Stimulated activated CD4-positive, alpha-beta T cell treated with anti-CD3 and anti-CD28 coated beads, Interleukin-1b, Interleukin-23, amount 100 ng/mL, for 24 hours (primary cell): ENCODE measurements at places on chromosomes 1 and 21.

GRCh38 chr21:26800001-26800400 lies 45.2 kb downstream of the ADAMTS1 start:
- no peak for DNase-seq

DNA sequence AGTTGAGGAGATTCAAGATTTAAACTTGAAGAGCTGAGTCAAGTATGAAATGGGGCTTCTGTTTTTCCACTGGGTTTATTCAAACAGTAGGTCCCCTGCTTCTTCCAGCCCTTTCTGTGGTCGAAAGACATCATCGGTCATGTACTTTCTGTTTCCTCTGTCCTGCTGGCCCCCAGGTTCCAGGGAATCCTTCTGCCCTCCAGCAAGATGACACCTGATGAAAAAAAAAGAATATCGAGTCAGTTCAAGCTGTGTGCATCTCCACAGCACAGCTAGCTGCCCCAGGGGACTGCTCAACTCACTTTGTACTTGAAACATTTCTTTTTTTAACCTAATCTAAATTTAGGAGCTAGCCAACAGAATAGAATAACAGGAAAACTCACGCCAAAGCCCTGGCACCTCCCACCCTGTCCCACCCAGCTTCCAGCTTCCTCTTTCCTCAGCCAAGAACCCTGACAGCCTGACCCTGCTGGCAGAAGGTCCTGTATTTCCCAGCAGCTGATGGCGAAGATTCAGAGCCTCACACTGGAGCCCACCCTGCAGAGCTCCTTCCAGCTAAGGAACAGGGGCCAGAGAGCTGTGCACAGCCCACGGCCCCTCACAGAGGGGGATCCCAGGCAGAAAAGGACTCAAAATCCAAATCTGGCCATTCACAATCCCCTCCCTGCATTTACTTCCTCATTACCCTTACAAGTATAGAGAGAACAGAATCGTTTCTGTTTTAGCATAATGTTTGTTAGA lies 176.5 kb downstream of the PSMG1 start:
- DNase-seq, result no peak

GRCh38 chr1:72013161-72013560 lies 269.2 kb downstream of the NEGR1 start:
- DNase-seq, result no peak

DNA sequence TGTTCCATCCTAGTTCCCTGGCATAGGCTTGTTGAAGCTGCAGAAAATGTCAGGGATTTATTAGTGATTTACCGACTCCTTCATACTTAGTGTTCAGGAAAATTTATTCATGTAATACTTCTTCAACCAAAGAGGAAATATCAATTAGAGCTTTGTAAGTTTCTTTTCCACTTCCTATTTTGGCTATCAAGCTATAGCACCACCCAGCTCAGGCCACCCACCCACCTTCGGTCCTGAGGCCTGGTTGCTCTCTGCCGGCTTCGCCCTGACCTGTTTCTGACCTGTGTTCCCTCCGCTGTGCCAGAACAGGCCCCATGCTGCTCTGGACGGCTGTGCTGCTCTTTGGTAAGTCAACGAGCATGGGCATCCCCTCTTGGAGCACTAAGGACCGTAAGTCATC lies at the start of gene FCRL6:
FCRL6 (plus strand) TSS at position 250 of the 400 bp plus-strand sequence; CDS start at position 315, 65 bp downstream.
- no peak for DNase-seq

DNA sequence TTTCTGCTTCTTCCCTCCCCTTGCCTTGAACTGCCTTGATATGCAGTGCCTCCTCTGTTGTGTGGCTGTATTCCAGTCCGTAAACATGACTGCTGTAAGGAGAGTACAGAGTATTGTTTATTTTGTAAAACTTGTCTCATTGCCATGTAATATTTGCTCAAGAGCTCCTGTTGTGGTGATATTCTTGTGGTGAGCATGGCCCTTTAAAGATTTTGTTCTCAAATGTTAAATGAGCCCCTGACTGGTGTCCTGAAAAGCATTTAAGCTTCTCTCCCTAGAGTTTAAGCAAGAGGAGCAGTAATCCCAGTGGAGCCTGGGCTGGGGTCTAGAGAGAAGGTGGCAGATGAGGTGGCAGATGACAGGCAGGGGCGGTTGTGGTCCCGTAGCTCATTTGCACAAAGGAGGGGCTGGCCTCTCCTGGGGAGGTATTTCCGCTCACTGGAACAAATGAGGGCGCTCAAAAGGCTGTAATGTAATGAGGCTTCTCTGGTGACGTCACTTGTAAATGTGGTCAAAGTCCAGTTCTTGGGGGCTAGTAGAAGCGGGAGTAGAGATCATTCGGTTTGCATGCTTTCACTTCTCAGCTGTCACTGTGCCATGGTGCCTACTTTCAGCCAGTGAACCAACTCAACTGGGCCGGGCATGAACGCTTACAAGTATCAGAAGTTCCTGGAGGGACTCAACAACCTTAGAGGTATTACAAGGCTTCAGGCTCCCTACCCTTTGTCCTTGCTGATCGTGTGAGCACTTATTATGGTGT lies 46.0 kb upstream of the MACF1 start:
- no peak for DNase-seq

DNA sequence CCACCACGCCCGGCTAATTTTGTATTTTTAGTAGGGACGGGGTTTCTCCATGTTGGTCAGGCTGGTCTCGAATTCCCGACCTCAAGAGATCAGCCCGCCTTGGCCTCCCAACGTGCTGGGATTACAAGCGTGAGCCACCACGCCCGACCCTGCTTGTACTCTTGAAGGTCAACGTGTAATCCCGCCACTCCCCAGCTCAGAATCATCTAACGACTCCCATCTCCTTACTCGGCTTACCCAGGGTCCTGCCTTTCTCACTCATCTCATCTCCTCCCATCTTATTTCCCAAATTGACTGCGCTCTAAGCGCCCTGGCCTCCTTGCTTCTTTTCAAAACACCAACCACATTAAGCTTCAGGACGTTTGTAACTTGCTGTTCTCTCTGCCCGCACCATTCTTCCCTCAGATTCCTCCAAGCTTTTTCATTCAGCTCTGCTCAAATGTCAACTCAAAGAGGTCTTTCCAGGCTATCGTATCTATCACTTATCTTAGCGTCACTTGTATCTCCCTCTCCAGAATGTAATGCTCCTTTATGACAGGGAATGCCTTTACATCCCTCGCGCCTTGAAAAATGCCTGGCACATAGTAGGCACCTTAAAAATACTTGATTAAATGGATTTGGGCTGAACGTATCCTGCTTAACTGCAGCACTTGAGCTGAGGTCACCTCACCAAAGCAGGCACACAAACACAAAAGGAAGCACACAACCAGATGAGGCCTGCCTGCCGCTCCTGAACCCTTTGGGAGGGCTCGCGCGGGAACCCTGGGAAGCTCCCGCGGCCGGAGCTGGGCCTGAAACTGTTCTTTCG lies 1.4 kb upstream of the USP1 start:
- DNase-seq, result no peak

DNA sequence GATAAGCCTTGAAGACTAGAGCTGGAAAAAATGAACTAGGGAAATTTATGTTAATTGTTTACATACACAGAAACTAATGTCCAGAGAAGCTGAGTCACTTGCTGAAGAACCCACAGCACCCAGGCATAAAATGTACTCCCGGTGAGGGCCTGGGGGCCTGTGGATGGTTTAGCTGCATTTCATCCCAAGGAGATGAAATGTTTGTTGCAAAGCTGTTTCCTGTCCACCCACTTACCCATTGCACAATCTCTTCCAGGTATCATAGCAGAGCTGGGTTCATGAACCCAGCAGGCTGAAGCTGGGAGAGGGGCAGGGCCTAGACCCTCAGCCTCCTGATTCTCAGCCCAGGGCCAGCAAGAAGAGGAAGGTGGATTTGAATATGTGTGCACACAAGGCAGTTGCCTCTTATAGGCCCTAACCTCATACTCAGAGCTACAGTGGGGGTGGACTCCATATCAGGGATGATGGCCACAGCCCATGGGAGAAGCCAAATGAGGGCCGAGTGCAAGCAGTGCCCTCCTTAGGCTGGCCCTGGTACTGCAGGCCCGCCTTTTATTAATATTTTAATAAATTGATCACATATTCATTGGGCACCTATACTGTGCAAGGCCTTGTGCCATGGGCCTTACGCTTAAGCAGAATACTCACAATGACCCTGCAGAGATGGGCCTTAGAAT lies 110.8 kb downstream of the LACTBL1 start:
- DNase-seq, result no peak

DNA sequence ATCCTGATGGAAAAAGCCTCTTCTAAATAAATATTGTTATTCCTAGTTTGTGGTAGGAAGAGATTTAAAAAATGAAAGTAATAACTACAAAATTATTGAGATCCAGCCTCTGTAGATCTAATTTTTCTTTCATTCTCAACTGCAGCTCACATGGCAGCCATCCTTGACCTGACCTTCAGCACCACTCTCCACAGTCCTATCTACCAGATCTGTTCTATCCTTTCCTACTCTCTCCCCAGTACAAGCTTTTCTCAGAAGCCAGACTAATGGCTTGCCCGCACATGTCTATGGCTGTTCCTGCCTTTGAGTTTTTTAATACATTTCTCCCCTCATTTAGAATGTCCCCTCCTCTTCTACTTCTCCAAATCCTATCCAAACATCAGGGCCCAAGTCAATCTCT lies 51.5 kb downstream of the MACO1 start:
- DNase-seq, result no peak

GRCh38 chr21:45644041-45644906 lies 749 bp downstream of the PCBP3 start:
- no peak for DNase-seq

DNA sequence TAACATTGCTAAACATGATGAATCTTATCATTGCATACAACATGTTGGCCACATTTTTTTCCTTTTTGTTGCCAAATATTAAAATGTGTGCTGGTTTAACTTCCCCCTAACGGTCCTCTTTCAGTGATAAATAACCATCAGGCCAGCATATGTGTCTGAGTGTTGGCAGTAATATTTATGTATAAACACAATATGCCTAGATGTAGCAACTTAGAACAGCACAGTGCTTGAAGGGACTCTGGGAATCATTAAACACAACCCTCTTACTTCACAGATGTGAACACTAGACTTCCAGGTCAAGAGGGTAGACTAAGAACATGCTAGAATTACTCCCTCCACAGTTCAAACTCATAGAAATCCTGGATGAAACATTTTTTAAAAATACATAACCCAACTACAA lies 581.8 kb downstream of the PLPP3 start:
- no peak for DNase-seq

GRCh38 chr21:46474382-46474781 lies 15.7 kb downstream of the DIP2A start:
- no peak for DNase-seq

GRCh38 chr1:205585835-205586785 lies 45.7 kb downstream of the ELK4 start:
- DNase-seq, result no peak

DNA sequence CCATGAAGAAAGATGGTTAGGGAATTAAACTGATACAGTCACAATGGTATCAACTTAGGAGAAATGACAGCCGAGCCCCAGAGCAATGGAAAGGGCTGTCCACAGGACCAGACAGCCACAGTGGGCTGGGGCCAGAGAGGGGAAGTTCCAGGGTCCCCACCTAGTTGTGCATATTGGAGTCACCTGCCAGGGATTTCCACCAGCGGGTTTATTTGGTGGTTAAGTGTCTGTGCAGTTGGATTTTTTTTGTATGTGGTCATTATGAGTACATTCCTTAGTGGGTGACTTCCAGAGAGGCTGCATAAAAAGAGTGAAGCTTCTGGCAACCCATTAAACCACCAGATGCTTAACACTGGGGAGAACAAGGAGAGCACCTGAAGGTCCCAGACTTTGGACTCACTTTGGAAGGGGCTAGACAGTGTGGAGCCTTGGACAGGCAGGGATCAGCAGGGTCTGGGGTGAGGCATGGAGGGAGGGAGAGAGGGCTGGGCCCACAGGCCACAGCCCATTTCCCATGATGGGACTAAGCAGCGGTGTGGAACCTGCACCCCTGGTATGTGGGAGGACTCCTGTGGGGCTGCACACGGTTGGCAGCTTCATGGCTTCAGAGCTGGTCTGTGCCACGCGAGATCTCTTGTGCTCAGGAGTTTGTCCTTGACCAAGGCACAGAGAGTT lies 7.8 kb upstream of the PTTG1IP start:
- DNase-seq, result no peak
